ENCODE measurements at places on chromosomes 1 and 21.

DNA sequence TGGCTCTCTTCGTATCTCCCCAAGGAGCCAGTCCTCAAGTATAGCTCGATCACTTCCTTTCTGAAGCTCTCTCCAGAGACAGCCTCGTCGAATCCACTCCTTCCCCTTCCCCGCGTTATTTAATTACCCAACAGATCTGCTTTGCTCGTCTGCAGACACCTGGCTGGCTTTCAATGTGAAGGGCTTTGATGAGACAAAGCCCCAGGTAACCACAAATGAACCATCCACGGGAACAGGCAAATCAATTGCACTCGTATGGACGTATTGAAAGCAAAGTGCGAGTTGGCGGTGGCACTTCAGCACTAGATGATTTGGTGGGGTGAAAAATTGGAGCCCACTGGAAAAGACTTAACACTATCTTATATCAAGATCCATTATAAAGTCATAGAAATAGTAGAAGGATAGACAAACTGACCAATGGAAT lies 364 bp upstream of the BCAR3 start:
- no peak for DNase-seq

DNA sequence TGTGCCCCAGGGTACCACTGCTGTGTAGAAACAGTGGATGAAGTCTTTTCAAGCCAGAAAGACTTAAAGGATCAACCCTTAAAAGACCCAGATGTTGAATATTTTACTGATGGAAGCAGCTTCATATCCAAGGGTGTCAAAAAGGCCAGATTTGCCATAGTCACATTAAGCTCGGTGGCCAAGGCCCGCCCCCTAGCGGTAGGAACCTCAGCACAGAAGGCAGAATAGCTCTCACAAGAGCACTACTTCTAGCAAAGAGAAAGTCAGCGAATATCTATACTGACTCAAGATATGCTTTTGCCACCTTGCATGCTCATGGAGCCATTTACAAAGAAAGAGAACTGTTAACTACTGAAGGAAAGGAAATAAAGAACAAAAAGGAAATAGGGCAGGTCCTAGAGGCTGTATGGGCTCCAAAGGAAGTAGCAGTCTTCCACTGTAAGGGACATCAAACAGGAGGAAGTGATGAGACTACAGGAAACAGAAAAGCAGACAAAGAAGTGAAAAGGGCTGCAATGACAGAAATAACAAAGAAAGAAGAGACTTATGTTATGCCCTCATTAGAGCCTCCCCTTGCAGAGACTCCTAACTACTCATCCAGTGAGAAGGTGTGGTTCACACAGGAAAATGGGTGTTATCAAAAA lies 90.5 kb downstream of the LIPI start:
- no peak for DNase-seq

- no peak for DNase-seq
Measured at GRCh38 chr1:6134741-6135510, 45.2 kb downstream of the CHD5 start.

DNA sequence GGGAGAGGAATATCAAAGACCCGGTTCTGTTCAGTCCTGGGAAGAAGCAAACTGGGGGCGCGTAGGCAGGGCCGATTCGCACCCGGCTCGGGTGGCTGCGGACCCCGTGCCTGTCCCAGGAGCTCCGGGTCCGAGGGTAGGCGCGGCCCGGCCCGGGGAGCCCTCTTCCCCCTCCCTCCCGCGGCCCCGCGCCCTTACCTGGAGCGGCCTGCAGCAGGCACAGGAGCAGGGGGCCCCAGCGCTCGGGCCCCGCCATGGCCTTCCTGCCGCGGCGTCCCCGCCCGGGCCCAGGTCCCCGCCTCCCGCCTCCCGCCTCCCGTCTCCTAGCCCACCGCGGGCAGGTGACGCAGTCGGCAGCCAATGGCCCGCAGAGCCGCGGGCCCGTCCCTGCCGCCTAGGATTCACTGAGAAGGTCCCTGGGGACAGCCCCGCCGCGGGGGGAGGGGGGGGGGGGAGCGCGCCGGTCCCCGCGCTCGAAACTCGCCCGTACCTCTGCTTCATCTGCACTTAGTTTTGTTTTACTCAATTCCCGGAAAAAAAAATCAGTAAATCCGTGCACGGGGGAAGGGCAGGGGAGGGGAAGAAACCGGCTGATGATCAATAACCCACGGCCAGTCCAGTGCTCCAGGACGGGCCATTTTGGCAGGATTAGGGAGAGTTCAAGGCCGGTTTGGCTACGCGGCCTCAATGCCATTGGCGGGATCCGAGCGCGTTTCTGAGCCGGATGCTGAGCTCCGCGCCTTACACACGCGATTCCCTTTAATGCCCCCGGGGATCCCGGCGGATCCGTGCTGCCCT lies at the start of gene IFNLR1:
Gene IFNLR1, minus strand, starts transcription at position 297 of the 798 bp plus-strand sequence. Its CDS starts 41 bp downstream, at position 256.
- DNase-seq = peak; percentile 23

DNA sequence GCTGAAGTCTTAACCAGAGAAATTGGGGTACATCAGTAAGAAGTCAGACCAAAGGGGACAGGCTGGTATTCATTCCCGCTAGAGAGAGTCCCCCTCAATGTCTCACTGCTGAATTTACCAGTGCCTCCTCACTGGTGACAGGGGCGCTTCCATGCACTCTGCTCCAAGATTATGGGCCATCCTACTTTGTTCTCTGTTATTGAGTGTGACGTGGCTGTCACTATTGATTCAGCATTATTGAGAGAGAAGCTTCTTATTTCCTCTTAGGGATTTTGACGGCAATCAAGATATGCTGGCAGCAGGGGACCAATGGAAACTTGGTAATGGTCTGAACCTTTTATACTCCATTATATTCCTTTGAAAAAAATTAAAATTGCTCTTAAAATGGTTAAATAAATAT lies 118.6 kb downstream of the SYF2 start:
- no peak for DNase-seq

- DNase-seq = no peak
Measured at GRCh38 chr1:221793439-221794078, 51.7 kb upstream of the DUSP10 start.

DNA sequence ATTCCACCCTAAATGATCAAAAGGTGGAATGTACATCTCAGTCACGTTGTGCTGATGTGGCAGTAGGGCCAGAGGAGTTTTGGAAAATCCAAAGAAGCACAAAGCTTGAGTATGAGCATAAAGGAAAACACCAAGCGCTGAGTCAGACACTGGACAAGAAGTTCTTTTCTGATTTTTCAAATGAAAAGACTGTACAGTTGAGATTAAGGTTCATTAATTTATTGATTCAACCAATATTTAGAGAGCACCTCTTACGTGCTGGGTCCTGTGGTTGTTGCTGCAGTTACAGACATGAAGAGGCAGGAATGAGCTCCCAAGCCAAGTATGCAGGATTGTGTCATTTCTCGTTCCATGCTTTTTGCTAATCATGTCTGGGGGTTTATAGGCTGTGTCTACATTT lies 28.9 kb upstream of the APP start:
- no peak for DNase-seq

- no peak for DNase-seq
Measured at GRCh38 chr1:156553860-156554485, 18.4 kb downstream of the IQGAP3 start.

- peak; percentile 18 for DNase-seq
Measured at GRCh38 chr1:172394141-172394751, 26.2 kb upstream of the C1orf105 start.

- no peak for DNase-seq
Measured at GRCh38 chr1:116377541-116378529, 4.8 kb downstream of the ATP1A1 start.

GRCh38 chr1:111516005-111516535 lies 12.6 kb upstream of the ADORA3 start:
- DNase-seq = no peak

DNA sequence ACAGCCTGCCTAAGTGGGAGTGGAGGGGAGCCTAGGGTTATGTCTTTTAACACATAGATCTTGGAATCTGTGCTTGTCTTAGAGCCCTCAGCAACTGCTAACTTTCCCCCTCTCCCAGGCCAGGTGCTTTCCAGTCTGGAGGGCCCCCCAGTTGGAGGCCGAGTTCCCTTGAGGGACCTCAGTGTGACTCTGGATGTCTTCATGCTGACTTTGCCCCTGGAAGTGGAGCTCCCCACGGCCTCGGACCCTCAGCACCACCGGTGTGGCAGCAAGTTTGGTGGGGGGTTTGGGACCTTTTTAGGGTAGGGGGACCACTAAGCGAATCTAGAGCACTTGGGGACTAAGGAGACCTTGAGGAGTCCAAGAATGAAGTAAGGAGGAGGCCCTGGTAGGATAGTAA lies 22.9 kb downstream of the HYI start:
- DNase-seq = no peak

DNA sequence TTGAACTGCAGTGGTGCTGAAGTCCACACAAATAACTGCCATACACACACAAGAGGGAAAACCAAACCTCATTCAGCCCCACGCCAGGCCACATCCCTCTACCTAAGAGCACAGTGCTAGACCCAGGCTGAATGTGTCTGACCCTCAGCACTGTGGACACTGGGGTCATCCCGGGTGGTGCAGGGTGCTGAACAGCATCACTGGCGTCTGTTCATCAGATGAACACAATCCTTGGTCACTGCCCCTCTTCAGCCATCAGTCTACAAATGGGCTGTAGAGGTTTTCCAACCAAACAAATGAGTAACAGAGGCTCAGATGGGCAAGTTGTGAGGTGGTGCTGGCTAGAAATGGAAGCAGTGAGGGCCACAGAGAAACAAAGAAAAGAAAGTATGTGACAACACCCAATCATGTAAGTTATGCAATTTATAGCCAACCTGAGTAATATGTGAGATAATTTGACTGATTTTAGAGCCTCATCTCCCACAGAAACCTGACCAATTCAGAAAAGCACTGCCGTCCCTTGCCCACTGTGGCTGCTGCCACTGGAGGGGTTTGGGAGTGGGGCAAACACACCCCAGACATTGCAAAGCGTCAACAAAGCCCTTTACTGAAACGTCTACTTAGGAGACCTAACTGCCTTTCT lies 27.9 kb downstream of the GNB1 start:
- DNase-seq = no peak
